ENCODE measurements at places on chromosomes 2 and 18.

GRCh38 chr18:55400590-55401541 lies 187.1 kb downstream of the TCF4 start:
- no peak for DNase-seq

DNA sequence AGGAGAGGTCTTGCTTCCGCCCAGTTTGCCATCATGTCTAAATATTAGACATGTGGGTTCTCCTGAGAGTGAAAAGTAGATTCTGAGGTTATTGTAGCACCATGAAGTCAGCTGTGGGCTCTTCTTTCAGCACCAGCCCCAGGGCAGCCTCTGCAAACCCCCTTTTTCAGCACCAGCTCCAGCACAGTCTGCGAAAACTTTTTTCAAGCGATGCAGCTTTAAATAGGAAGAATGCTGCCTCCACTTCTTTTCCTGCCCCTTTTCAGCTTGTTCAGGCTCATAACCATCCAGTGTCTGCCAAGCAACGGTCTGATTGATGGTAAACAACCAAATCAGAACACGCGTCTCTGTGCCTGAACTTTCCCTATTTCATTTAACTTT lies at the start of gene COL5A2:
TSS of gene COL5A2 (minus strand) at position 192 of the 381 bp plus-strand sequence. CDS start at position 35, 157 bp downstream.
- no peak for DNase-seq

DNA sequence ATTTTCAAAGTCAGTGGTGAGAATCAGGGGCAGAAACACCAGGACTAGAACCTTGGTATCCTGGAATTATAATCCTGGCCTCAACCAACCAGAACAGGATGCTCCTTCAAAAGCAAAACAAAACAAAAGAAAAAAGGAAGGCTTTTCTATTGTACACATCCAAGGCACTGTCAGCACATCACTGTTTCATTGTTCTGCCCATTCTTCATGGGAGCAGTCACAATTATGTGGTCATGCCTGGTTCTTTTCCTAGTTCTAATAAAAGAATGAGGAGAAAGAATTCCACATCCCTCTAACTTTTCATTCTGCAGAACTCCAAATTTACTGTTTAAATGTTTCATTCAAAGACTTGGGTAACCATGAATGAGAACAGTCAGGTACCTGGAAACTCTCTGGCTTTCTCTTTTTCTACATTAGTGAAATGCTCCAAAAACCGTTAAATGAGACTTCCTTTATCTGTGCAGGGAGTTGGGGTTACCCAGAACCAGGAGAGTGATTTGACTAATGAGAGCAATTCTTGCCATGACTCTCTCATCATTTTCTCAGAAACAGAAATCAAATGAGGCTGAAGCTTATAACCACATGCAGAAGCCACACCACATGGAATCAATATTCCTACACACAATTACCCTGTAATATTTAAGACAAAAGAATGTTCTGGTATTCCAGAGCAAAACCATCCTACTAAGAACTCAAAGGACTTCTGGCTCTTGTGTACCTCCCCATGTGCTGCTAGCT lies 110.9 kb upstream of the CCDC150 start:
- no peak for DNase-seq

DNA sequence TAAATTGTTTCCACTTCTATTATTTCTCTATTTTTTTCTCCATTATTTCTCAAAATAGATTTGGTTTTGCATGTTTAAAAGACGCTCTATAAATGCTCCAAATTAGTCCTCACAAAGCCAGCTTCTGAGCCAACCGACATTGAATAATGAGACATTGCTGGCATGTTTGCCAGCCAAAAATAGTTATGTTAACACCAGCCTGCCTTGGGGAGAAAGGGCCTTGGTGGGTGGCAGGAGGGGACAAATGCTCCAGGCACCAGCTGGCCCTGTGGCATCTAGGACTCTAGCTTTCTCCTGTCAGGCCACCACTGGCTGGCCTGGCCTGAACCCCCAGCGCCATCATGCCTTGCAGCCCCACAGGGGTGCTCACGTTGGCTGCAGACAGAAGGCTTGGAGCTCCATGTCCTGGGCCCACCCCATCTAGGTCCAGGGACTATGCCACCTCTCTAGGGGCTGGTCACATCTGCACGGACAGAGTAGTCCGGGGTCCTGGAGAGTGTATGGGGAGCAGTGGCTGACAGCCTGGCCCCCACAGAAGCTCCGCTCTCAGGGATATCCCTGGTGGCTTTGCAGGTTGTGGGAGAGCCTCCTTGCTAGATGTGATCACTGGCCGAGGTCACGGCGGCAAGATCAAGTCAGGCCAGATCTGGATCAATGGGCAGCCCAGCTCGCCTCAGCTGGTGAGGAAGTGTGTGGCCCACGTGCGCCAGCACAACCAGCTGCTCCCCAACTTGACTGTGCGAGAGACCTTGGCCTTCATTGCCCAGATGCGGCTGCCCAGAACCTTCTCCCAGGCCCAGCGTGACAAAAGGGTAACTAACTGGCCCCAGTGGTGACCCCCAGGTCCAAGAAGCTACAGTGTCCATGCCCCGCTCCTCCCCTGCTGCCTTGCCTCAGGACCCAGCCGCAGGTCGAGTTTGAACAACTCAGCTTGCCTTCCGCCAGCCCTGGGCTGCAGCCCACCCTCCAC lies 12.5 kb downstream of the ABCG8 start:
- no peak for DNase-seq

- no peak for DNase-seq
Measured at GRCh38 chr2:231565887-231566594, 26.6 kb upstream of the TEX44 start.

DNA sequence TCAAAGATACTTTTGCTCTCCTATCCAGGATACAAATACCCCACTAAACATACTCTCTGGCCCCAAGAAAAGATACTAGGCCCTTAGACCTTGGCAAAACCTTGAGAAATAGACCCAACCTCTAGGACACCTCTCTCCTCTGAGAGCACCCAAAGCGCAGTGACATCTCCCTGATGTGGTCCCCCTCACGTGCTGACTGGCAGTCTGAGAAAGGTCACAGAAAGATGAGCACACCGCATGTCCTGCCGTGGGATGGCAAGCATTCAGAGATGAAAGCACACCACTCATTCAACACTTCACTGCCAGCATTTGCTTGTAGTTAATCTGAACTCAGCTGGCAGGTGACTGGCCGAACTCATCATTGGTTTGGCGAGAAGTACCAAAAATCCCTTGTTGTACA lies 6.1 kb upstream of the TBC1D8 start:
- DNase-seq: no peak

DNA sequence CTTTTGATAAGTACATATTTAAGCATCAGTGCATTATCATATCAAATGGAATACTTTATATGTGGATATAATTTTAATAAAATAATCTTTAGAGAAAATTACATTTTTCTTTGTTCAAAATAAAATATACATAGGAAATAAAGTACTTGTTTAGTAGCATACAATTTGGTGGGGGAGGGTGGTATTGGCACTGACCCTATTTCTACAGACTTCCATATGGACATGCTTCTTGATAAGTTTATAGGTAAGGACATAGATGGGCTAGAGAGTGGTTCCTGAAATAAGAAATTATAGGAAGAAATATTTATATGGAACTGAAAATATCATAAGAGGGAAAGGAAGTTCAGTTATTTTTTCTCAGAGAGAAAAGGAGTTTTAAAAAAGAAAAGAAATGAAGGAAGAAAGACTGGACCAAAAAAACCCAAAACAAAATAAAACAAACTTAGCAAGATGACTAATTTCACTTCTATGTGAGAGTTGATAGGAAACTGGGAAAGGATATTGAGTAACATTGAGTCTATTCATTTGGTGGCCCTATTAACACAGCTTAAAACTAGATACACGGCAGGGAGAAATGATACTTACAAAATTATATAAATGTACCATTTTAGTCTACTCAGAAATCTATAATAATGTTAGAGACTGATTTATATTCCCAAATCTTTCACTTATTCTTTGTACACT lies 505.9 kb downstream of the ERBB4 start:
- DNase-seq: no peak

DNA sequence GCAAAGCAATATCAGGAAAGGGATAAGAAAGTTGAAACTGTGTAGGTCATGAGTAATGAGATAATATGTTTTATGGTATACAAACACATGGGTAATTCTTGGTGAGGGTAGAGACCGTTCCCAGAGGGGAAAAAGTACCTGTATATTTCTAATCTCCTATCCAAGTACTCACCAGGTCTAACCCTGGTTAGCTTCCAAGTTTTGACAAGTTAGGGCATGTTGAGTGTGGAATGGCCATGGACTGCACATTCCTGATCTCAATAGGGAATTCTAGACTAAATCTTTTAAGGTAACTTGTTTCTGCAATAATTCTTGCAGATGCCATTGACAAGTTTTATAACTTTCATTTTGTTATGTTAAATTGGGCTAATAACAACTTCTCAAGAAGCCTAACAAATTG lies 216.6 kb downstream of the SPAG16 start:
- no peak for DNase-seq

DNA sequence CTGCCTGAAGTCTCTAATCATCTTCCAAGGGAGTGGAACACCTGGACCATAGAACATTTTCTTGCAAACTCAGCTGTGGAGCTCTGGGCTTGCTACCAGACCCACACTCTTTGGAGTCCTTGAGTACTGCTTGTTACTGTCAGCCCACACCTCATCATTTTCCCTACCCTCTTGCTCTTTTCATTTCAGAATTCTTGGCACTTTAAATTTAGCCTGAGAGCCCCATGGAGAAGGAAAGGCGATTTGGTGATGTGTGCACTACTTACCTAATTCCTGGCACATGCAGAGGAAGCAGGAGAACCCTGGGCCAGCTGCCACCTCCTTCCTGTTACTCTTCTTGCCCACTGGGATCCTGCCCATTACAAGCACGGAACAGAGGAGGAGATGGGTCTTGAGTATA lies 31.7 kb downstream of the TMEM178A start:
- no peak for DNase-seq

- no peak for DNase-seq
Measured at GRCh38 chr2:241545106-241545505, 13.4 kb upstream of the BOK start.

- no peak for DNase-seq
Measured at GRCh38 chr18:11517704-11518103, 91.7 kb upstream of the SLC35G4 start.

- no peak for DNase-seq
Measured at GRCh38 chr2:8078705-8079104, 603.2 kb upstream of the ID2 start.

- no peak for DNase-seq
Measured at GRCh38 chr2:163953390-163953907, 217.6 kb upstream of the FIGN start.

DNA sequence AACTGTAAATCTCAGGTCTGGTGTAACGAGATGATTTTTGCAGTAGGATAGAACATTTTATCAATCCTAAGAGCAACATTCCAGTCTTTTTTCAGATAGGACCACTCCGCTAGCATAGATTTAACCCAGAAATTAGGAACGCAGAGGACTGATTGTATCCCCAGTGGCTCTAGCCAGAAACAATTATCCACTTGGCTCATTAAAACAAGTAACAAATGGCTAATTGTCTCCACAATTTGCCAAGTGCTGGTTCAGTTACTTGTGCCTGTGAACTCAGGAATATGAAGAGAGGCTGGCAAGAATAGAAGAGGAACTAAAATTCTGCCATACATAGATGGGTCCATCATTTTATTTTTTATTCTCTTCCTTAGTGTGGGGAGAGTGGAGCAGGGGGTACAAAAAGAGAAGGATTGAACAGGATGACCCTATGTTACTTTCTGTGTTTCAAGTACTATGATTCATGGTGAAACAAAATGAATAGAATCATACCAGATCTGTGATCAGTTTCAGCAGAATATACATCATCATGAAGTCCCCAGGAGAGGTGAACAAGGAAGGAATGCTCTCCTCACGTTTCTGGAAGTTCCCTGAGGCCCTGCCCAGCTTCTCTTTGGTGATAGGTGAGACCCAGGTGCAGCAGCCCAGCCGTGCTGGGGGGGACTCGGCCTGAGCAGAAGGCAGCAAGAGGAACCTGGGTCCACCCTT lies 121.6 kb downstream of the ARL4C start:
- DNase-seq: peak; percentile 21

- peak; percentile 83 for DNase-seq
Measured at GRCh38 chr2:23940718-23941620, 706 bp downstream of the UBXN2A start.

GRCh38 chr2:100880036-100880435 lies 60.1 kb downstream of the NPAS2 start:
- DNase-seq: no peak

DNA sequence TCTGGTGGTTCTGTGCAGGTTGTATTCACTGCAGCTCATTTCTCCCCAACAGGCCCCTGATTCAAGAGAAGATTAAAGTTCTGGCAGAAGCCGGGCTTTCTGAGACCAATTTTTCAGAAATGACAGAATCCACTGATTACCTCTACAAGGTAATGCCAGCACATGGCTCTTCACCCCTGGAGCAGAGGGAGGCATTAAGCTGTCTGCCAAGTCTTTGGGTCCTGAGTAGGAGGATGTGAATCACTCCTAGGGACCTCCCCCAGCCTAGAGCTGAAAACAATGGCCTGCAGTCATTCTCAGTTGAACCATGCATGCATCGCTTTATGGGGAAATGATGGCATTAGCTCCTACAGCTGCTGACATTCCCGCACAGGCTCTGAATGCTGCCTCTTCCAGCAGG lies 20.5 kb upstream of the RPL37A start:
- no peak for DNase-seq

DNA sequence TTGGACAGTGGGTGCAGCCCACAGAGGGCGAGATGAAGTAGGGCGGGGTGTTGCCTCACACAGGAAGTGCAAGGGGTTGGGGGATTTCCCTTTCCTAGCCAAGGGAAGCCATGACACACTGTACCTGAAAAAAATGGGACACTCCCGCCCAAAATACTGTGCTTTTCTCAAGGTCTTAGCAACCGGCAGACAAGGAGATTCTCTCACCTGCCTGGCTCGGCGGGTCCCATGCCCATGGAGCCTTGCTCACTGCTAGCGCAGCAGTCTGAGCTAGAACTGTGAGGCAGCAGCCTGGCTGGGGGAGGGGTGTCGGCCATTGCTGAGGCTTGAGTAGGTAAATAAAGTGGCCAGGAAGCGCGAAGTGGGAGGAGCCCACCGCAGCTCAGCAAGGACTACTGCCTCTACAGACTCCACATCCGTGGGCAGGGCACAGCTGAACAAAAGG lies 244.7 kb downstream of the NBAS start:
- DNase-seq: no peak

All from NCI-H1417 (cell line).